Activated CD8-positive, alpha-beta memory T cell treated with anti-CD3 and anti-CD28 coated beads for 24 hours (primary cell): ENCODE measurements at places on chromosomes 16 and 17.
A peak's percentile ranks its signal among the peaks of the same experiment; 100 is the strongest.

DNA sequence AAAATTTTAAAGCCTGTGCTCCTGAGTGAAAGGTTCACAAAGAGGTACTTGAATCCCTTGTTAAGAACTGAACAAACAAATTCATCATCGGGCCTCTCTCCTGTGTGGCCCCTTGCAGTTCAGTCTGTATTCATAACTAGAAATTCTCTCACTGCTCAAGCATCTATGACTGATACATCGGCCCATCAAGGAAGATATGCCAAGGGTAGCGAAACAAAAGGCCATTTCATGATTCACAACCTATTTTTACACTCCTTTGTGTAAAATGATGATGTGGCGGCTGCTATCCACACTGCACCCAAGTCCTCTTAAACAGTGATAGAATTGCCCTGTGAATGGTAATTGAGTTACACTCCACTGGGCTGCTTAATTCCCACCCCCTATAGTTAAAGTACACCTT lies 204.6 kb downstream of the STX8 start:
- no peak for DNase-seq

DNA sequence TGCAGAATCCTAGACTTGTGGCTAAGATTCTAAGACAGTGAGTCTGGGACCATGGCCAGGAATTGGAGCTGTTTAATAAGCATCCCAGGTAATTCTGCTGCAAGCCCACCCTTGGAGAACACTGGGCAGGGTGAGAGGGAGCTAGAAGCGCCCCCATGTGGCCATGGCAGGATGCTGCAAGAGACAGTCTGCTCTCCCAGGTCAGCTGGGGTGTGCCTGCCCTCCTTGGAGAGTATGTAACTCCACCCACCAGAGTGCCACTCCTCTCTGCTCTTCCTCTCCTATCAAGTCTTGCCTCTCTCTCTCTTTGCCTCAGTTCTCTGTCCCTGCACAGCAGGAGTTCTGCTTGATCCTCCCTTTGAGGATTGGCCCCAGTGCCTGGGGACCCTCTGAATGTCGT lies 14.9 kb downstream of the RCVRN start:
- DNase-seq = no peak

GRCh38 chr16:82150549-82150948 lies 19.5 kb downstream of the MPHOSPH6 start:
- DNase-seq = no peak

- no peak for DNase-seq
Measured at GRCh38 chr17:37147301-37147812, 198.6 kb downstream of the AATF start.

- DNase-seq = no peak
Measured at GRCh38 chr16:58832386-58832895, 98.3 kb upstream of the GOT2 start.

DNA sequence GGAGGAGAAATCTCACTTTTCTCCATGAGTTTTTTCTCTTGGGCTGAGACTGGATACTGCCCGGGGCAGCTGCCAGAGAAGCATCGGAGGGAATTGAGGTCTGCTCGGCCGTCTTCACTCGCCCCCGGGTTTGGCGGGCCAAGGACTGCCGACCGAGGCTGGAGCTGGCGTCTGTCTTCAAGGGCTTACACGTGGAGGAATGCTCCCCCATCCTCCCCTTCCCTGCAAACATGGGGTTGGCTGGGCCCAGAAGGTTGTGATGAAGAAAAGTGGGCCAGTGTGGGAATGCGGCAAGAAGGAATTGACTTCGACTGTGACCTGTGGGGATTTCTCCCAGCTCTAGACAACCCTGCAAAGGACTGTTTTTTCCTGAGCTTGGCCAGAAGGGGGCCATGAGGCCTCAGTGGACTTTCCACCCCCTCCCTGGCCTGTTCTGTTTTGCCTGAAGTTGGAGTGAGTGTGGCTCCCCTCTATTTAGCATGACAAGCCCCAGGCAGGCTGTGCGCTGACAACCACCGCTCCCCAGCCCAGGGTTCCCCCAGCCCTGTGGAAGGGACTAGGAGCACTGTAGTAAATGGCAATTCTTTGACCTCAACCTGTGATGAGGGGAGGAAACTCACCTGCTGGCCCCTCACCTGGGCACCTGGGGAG lies 19.1 kb downstream of the NGFR start:
- no peak for DNase-seq

- DNase-seq = no peak
Measured at GRCh38 chr17:40074871-40075200, 12.1 kb downstream of the THRA start.

DNA sequence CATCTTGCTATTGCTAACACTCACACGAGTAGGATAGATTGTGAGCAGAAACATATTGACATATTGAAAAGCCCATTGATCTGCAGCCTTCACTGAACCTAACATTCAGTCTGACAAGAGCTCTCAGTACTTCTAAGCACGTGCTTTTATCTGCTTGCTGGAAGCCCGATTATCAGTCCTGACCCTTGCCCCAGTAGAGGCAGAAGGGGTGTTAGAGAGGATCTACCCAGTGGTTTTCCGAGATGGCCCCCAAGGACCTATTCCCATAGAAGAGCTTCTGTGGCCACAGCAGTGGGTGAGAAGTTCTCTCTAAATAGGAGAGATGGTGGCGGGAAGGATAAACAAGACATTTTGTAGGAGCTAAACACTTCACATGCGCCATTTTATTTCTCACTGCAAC lies 290.9 kb upstream of the MAF start:
- DNase-seq = no peak

GRCh38 chr17:27862004-27862403 lies 31.2 kb downstream of the LYRM9 start:
- no peak for DNase-seq

DNA sequence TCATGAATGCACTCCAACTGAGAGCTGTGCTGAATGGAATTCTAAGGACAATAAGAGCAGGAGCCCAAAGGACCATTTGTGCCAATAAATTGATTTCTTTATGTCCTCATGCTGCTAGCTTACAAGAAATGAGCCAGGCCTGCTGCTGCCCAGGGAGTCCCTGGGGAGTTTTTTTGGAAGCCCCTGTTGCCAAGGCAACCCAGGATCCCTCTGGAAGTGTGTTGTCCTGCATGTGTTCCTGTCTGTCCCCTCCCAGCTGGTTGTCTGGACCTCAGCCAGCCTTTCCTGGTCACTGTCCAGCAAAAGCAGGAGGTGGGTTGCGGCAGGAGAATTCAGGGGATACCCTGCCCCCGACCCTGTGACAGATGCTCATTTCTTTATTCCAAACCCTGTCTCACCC lies 51.0 kb upstream of the GPRC5B start:
- no peak for DNase-seq

- DNase-seq = no peak
Measured at GRCh38 chr17:55116440-55116914, 147.9 kb downstream of the STXBP4 start.

DNA sequence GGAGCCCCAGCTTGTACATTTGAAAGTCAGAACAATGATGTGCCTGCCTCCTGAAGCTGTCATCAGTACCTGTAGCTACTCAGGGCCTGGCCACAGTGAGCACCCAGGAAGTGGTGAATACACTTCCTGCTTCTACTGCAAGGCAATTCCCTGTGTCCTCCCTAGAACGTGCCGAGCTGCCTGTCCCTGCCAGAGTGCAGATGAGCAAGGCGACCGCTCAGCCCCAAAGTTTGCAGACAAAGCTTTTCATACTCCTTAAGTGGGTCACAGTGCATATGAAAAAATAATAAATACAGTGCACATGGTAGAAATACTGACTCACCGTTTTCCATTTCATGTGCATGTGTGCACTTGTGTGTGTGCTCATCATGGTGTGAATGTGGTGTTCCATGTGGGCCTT lies 77.3 kb downstream of the MPRIP start:
- peak; percentile 80 for DNase-seq

GRCh38 chr16:58639230-58639629 lies 9.6 kb upstream of the CNOT1 start:
- DNase-seq = no peak

- DNase-seq = no peak
Measured at GRCh38 chr17:76089680-76090516, 10.9 kb downstream of the ZACN start.

- DNase-seq = no peak
Measured at GRCh38 chr16:57997176-57997527, 3.3 kb downstream of the ZNF319 start.

GRCh38 chr17:19301973-19302372 lies 60.5 kb downstream of the B9D1 start:
- DNase-seq = no peak
